ENCODE measurements at places on chromosomes 2 and 18.

- DNase-seq = peak; percentile 3
Observed at GRCh38 chr18:44681076-44681970, 635 bp downstream of the SETBP1 start.

DNA sequence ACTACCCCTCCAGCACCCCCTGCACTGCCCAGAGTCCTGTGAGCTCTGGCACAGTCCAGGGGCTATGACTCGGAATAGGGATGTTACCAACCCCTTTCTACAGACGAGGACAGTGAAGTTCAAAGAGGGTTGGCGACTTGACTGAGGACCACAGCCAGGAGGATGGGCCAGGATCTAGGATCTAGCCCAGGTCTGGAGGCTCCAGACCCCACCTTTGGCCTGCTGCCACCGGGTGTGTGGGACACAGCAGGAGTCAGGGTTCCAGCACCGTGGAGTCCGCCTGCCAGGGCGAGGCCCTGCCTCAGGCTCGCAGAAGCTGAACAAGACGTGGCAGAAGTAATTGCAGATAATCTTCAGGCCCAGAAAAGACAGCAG, 37.9 kb upstream of the GPC1 start:
- no peak for DNase-seq

- DNase-seq = no peak
Observed at GRCh38 chr2:1705557-1706076, 38.7 kb downstream of the PXDN start.

- no peak for DNase-seq
Observed at GRCh38 chr2:31563273-31563839, 17.4 kb downstream of the SRD5A2 start.

DNA sequence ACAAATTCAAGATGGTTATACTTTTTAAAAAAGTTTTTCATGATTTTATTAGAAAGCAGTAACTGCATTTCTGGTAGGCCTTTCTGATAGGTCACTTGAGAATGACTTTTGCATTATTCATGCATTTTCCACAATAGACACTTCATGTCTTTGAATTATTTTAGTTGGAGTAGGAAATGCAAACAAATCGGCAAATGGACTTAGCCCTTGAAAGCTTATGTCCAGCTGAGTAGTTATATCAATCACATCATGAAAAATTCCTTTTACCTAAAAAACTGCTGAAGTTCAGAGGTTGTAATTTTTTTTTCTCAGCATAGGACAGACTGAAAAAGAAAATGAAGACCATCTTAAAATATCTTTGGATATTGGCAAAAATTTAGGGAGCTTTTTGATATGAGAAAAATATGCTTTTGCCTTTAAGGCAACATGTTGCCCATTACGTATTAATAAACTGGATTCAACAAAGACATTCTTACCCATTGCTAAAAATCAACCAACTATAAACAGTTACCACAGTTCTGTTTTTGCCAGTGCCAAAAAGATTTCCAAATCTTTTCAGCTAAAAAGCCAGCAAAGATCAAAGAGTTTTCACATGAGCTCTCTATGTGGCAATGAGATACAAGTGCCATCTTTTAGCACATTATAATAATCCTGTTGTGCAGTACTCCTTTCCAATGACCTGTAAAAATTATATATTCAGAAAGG, 45.5 kb upstream of the FRZB start:
- DNase-seq = no peak

DNA sequence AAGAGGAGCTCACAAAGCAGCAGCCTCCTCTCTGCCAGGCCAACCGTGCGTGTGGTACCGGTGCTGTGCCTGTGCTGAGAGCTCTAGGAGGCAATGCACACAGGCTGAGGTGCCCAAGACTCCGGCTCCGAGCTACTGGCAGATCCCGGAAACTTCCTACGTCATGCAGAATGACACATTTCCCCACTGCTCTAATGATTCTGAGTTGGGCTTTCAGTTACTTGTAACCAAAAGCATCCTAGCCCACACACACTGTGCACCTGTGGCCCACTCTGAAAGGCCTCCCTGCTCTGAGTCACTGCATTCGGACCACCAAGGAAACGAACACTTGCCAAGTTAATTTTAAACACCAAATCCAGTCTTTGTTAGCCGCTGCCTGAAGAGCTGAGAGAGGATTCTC, 9.3 kb upstream of the RNU4ATAC start:
- DNase-seq = no peak

GRCh38 chr2:43223521-43224001, 2.8 kb downstream of the ZFP36L2 start:
- peak; percentile 25 for DNase-seq

GRCh38 chr18:63878343-63878742, 9.2 kb upstream of the SERPINB2 start:
- DNase-seq = no peak

GRCh38 chr2:176595986-176596385, 326.7 kb downstream of the MTX2 start:
- no peak for DNase-seq

- no peak for DNase-seq
Observed at GRCh38 chr2:122203523-122203922, 448.1 kb downstream of the TSN start.

- DNase-seq = no peak
Observed at GRCh38 chr2:220893411-220893810, 678.7 kb downstream of the EPHA4 start.

GRCh38 chr2:96857667-96858372, at the start of gene ANKRD39:
TSS of gene ANKRD39 (minus strand) at chr2:96858016. CDS start at chr2:96857987, 29 bp downstream.
- DNase-seq = peak; percentile 99

- no peak for DNase-seq
Observed at GRCh38 chr18:68757126-68757525, 40.8 kb upstream of the CCDC102B start.

DNA sequence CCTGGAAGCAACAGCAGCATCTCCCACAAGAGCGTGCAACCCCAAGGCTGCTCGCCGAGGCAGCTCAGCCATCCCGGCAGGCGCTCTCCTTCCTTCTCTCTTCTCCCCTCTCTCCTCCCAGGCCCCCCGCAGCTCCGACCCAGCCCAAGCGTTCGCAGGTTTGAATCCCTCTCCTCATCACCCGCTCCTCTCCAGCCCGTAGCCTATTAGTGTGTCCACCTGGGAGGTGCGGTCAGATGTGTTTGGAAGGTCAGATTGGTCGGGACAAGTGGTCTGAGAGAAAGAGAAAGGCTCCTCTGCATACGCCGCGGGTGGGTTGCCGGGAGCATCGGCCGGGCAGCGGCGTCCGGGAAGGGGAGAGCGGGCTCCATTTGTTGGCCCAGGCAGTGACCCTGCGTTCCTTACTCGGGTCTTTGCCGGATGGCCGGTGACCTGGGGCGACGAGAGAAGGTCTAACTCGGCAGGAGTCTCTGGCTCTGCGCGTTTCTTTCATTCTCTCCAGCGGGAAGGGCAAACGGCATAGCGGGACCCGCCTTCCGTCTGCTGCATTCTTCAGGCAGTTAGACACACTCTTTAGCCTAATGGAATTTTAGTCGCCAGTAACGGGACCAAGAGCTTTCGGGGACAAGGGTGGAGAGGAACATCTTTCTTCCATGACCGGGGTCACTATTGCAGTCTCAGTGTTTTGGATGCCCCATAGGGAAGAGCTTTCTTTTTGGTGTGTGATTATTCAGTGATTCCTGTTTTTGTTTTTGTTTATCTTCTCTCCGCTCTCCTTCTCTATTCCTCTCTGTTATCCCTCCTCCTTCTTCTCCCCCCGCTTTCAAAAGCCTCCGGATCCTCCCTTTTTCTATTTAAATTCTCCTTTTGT, 1.1 kb upstream of the TMEFF2 start:
- no peak for DNase-seq

DNA sequence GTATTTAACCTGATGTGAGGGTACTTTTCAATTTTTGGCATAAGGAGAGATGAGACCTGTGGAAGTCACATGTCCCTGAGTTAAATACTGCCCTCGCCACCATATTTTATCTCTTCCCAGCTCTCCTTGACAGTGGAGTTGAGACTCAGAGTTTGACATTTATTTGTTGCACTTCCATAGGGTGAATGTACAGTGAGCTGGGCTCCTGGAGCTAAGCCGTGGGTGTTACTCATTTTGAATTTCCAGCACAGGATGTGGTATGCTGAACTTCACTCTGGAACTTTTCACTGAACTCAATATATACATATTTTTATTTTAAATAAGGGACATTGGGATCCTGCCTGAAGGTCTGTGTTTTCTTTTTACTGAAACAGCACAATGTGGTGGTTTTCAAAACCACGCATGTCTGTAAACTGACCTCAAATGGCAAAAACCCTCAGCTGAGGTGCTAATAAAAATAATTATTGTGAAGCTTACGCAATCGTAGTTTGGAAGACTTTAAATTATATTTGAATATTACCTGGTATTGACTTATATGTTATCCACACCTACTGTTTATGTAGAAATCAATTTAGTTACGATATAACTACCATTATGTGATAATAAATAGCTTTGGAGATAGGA, 12.1 kb downstream of the RNF144A start:
- DNase-seq = no peak

- DNase-seq = no peak
Observed at GRCh38 chr2:207835805-207836204, 66.1 kb upstream of the FZD5 start.

Measured in CD4-positive, alpha-beta T cell treated with Interleukin-12 subunit alpha and Interleukin-12 subunit beta, for 1 hour (primary cell).